ENCODE measurements at places on chromosomes 7 and 10.

- DNase-seq: peak; percentile 36
These were observed 67.9 kb upstream of the PRKCQ start for GRCh38 chr10:6647811-6648526.

DNA sequence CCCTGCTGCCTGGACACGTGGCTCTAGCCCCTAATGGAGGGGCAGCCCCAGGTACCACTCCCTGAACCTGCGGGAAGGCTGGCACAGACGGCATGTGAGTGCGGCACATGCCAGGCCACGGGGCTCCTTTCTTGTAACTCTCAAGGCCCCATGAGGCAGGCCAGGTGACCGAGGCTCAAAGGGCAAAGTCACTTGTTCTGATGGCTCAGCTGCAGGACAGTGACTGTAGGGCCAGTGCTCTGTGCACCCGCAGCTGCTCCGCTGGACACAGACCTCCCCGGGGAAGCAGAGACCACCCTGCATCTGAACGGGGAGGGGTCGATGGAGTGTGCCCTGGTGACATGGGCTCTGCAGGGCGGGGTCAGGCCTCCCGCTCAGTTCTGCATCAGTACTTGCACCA, 55.3 kb downstream of the PTPRE start:
- no peak for DNase-seq

DNA sequence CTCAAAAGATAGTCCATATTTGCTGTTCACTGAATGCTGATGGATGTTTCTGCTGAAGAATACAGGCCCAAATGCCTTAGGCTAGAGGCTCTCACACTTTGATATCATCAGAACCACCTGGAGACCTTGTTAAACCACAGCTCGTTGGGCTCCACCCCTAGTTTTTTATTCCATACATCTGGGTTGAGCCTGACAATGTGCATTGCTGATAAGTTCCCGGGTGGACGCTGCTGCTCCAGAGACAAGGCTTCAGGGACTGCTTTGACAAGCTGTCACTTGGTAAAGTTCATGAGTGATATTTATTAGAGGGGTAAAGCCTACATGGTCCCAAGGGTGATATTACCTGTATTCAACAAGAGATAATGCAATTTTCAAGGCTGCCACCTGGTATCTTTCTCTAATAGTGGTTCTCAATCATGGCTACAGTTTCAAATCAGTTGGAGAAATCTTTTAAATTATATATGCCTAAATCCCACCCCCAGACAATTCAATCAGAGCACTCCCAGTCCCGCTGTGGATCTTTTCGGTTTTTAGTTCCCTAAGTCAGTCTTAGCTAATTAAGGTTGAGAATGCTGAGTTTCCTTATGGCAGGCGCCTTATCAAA, 107.1 kb upstream of the GSDME start:
- DNase-seq: no peak

DNA sequence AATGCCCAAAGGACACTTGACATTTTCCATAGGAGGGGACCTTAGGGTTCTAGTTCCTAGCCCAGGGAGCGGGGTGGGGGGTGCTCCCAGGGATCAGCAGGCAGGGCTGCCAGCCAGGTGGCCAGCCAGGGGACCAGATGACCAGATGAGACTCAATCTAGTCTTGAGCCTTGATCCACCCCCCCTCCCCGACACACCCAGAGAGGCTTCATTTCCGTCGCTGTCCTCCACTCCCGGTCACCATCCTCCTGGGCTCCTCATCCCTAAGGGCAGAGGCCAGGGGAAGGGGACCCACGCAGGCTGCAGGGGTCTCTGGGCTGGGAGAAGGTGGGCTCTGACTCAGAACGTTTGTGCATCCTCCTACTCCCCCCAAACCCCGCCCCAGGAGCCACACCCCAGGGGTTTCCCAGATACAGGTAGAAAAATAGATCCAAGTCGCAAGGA, 1.0 kb downstream of the STX1A start:
- DNase-seq: peak; percentile 28

- no peak for DNase-seq
These were observed 54.0 kb upstream of the HECW1 start for GRCh38 chr7:43058271-43059066.

- DNase-seq: no peak
These were observed 2.0 kb downstream of the MOSPD3 start for GRCh38 chr7:100614308-100614861.

GRCh38 chr10:47349941-47350371, 1.8 kb downstream of the RBP3 start:
- no peak for DNase-seq

GRCh38 chr7:92325173-92325572, 79.4 kb downstream of the ANKIB1 start:
- no peak for DNase-seq

DNA sequence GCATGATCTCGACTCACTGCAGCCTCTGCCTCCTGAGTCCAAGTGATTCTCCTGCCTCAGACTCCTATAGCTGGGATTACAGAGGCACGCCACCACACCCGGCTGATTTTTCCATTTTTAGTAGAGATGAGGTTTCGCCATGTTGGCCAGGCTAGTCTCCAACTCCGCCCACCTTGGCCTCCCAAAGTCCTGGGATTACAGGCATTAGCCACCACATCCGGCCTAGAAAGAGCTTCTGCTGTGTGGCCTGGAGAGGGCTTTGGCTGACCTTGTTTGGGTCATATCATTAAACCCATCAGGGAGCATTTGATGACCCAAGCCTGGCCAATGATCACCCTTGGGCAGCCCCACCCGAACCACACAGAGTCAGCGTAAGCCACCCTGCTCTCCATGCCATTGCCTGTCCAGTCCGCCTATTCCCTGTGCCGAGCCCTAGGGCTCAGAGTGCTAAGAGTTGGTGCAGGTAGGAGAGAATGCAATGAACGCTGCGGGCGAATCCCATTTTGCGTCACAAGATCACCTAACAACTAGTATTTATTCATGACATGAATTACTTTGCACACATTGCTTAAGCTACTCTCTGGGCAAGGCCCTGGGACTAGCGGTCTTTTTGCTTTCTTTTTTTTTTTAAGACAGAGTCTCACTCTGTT, 22.3 kb upstream of the GDI2 start:
- DNase-seq: no peak

DNA sequence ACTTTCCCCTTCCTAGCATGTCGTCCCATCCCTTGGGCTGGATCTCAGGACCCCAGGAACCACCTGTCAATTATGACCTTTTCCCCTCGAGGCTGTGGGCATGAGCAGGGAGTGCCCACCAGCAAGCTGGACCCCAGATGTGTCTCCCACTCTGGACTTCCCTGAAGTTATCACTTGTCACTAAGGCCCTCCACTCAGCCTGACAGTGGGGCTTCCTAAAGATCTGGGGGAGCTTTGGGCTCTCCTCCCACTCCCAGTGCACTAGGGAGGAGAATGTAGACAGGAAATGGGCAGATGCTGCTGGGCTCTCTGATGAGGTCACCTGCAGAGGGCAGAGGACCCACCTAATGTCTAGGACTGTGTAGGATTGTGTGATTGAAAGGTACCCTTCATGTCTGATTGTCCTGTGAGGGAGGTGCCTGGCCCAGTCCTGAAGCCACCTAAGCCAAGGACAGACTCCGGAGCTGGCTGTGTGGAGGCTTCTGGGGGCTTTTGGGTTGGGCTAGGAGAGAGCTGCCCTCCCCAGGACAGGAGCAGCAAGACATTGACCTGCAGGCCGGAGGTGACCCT, 18.7 kb downstream of the MYO1G start:
- no peak for DNase-seq

DNA sequence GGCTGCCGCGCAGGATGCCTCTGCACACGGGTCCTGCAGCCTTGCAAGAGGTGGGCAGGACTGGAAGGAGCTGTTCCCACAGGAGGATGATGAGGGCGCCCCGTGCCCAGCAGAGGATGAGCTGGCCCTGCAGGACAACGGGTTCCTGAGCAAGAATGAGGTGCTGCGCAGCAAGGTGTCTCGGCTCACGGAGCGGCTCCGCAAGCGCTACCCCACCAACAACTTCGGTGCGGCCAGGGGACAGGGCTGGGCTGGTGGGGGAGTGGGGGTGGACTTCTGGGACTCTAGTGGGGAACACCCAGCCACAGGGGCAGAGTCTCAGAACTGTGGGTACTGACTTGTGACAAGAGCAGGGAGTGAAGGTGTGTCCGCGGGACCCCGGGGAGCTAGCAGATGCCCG, 16.0 kb downstream of the ZFYVE27 start:
- DNase-seq: no peak

GRCh38 chr10:71299071-71299785, 19.8 kb upstream of the SLC29A3 start:
- DNase-seq: no peak

- DNase-seq: peak; percentile 24
These were observed 10.1 kb downstream of the AVPI1 start for GRCh38 chr10:97676770-97677581.

DNA sequence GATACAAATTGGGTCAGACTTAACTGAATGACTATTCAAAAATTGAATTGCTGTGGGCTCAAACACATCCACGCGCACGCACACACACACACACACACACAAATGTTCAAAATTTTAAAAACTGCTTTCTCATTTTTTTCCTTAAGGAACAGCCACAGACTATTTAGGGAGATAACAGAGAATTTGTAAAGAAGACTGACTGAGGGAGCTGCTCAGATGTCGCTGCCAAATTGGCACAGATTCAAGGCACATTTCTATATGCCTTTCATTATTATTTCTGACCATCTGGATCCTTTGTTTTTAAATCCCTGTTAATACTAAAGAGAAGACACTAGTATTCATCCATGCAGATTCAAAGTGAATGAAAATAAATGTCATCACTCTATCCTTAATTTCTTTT, 154.8 kb downstream of the DGKB start:
- no peak for DNase-seq

GRCh38 chr7:149865437-149865836, 8.3 kb upstream of the ATP6V0E2 start:
- no peak for DNase-seq

DNA sequence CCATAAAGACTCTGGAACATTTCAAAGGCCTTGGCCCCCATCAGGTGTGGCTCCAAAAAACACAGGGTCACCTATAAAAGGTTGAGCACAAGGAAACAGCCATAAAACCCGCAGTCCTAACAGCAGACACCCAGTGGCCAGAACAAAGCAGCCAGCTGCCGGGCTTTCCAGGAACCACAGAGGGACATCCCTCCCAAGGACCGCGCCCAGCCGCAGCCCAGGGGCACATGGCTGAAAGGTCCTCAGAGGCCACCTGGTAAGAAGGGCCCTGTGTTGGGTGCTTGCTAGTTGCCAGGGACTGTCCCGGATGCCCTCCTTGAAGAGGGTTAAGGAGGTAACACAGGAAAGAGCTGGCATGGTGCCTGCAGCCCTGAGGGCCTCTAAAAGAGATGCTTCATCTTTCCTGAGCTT, 32.7 kb downstream of the KCNMA1 start:
- DNase-seq: no peak

GRCh38 chr10:36351159-36351558, 709.1 kb upstream of the FZD8 start:
- DNase-seq: no peak

GRCh38 chr7:132300599-132301277, 275.5 kb downstream of the PLXNA4 start:
- no peak for DNase-seq

- no peak for DNase-seq
These were observed 580.5 kb downstream of the AUTS2 start for GRCh38 chr7:70178787-70179186.

GRCh38 chr7:88758381-88759229, 895 bp upstream of the ZNF804B start:
- DNase-seq: no peak

DNA sequence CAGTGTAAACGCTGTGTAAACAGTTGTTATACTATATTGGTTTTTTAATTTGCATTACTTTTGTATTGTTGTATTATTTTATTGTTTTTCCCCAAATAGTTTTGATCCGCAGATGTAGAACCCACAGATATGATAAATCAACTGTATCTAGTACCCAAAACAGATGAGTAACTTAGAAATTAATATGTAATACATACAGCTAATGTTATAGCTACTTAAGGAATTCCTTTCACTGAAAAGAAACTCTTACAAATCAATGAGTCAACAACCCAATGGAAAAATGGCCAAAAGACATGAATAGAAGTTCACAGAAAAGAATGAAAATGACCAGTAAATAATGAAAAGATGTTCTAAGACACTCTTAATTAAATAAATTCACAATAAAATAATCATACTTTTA, 32.3 kb upstream of the ARL4A start:
- DNase-seq: no peak

DNA sequence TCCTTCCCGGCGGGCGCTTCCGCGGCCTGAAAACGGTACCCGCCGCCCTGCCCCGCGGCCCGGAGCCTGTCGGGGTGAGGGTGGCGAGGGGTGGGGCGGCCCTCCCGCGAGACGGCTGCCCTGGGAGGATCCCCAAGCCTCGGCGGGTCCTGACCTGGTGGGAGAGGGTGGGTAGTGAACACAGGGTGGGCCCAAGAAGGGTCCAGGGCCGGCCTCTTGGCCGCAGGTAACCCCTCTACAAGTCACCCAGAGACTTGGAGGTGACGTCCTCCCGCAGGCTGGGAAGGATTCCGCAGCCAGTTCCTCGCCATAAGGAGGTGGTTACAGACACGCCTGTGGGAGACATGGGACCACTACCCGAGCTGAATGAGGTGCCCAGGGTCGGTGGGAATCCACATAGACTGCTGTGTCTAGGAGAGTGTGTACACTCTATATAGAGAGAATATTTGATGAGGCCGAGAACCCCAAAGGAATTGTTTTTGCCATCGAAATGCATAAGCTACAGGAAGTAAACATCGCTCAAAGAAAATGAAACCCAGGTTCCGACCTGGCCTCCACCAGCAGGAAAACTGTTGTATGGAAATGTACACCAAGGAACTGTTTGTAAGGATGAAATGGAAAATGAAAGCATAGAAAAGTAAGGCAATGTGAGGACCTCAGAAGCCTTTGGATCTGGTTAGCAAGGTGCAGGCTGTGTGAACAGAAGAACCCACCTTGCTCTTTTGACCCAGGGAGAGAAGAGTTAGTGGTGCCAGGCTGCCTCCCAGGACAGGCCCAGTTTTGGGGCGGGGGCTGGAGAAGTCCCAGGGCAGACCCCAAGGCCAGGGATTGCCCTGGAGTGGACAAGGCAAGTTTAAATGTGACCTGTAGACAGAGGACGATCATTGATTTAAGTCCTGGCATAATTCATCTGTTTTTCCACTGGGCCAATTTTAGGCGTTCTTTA, 659 bp downstream of the OPTN start:
- no peak for DNase-seq

- no peak for DNase-seq
These were observed 9.4 kb upstream of the HERC4 start for GRCh38 chr10:68084469-68084868.

- DNase-seq: no peak
These were observed 41.8 kb upstream of the ABCB4 start for GRCh38 chr7:87517136-87517815.

- no peak for DNase-seq
These were observed 3.3 kb upstream of the GAD2 start for GRCh38 chr10:26213157-26213800.

GRCh38 chr10:36336315-36336714, 694.2 kb upstream of the FZD8 start:
- no peak for DNase-seq

- no peak for DNase-seq
These were observed 28.2 kb downstream of the MINDY4 start for GRCh38 chr7:30799206-30799975.

Measured in T-helper 17 cell (primary cell).